BE2C (cell line): ENCODE measurements at places on chromosomes 4 and X.
A peak's percentile ranks its signal among the peaks of the same experiment; 100 is the strongest.

- no peak for DNase-seq
These were observed 574 bp upstream of the CFAP97 start for GRCh38 chr4:185204238-185204910.

DNA sequence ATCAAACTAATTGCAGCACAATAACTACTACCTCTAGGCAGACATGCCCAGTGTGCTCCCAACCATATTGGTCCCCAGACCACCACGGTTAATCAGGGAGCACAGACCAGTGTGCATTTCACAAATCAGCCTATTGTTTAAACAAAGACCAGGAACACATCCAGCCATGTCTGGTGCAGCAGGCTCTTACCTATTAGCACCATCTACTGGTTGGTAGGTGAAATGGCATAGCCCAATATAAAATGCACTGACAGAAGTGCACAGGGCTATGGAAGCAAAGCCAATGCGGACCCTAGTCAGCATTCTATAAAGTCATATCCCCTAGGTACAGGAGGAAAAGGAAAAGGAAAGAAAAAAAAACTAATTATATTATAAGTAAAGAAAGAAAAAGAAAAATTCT is 15.5 kb upstream of the CYLC1 start:
- peak; percentile 8 for DNase-seq

DNA sequence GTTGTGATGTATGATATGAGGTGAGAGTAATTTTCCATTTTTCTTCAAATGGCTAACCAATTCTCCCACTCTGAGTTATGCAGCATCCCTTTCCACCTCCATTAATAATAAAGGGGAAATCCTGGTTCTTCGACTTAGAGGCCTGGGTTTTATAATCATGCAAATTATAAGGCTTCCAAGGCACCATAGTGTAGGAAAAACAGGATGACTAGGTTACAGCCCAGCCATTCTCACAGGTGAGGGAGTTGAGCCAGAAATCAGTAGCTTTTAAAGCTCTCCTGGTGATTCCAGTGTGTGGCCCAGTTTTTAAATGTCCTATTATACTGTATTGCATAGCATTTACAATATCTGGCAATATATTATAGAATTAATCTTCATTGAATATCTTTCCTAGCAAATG is 203.1 kb downstream of the ARHGEF9 start:
- no peak for DNase-seq

GRCh38 chr4:27100713-27101112 is 240.1 kb downstream of the STIM2 start:
- DNase-seq, result no peak

DNA sequence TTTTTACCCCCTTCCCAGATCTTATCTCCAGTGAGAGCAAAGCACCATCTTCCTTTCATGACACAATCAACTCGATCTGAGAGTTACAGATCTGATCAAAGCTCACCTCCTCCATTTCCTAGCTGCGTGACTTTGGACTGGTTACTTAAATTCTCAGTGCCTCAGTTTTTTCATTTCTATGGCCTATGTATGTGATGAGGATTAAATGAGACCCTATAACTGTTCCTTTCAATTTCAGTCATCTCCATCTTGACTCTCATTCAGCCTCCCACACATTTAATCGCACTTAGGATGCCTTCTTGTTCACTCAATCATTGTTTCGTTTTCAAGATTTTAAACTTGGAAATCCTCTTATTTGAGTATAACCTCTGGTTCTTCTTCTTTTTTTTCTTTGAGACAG is 20.1 kb upstream of the CXCR3 start:
- no peak for DNase-seq

GRCh38 chr4:55498051-55498450 is 48.7 kb downstream of the CLOCK start:
- no peak for DNase-seq

DNA sequence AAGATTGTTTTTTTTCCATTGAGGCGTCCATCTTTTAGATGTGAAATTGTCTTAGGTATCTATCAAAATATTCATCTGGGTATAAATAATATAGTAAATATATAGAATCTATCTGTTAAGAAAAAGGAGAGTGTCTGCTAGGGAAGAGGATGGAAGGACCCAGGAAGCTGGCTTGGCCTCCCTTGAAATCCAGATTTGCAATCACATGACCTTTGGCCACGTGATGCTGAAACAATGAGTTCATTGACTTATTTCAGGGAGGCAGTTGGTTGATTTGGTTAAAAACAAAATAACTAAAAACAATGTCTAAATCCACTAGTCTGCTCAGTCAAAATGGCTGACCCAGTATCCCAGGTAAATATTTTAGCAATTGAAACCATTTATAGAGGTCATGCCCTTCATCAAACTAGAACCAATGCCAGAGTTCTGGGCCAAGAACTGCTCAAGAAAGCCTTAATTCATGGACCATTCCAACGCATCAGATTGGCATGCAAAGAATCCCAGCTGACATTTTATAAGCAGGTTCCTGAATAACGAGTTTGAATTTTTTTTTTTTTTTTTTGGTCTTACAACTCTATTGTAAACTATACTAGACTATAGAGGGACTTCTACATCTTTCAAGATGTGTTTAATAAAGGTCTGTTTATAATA is 172.7 kb downstream of the MID1 start:
- DNase-seq, result no peak

DNA sequence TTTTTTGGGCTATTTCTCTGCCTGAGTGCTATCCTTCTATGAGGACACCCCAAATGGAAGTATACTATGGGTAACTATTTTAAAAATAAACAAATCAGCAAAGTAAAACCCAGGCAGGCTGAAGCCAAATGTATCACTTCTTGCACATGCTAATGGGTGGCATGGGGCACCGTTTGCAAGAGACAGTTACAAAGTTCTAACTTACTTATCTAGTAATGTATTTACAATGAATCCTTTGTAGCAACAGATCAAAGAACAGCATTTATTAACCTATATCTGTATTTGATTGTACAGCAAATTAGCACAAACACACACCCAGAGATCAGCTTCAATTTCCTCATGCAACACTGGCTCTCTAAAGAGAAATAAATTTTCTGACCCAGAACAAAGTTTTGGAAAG is 225.5 kb downstream of the ZNF674 start:
- no peak for DNase-seq

DNA sequence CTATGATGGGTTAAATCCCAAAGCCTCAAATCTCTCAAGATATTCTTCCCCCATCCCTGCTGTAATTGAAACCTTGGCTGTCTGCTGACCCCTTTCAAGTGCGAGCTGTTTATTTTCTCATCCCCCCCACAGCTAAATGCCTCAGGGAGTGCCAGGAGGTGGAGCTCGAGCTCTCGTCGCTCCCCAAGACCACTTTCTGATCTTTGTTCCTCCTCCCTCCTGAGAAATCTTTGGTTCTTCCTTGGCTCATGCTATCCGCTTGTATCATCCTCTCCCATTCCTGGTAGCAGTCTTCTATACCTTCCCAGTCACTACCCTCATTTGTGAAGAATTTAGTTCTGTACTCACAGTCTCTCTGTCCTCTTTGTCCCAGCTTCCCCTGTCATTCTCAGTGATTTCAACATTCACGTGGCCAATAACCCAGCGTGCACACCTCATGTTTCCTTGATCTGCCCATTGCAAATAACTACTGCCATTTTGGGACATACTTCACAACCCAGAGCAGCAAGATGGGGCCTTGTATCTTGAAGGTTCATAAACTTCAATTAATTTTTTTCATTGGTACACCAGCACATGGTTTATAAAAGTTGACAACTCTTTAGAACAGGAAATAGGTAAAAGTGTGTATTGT is 9.2 kb upstream of the SLC25A43 start:
- no peak for DNase-seq

GRCh38 chrX:130848763-130849162 is 54.2 kb downstream of the ENOX2 start:
- DNase-seq, result no peak

- no peak for DNase-seq
These were observed 204.7 kb upstream of the STK26 start for GRCh38 chrX:131818297-131818936.

DNA sequence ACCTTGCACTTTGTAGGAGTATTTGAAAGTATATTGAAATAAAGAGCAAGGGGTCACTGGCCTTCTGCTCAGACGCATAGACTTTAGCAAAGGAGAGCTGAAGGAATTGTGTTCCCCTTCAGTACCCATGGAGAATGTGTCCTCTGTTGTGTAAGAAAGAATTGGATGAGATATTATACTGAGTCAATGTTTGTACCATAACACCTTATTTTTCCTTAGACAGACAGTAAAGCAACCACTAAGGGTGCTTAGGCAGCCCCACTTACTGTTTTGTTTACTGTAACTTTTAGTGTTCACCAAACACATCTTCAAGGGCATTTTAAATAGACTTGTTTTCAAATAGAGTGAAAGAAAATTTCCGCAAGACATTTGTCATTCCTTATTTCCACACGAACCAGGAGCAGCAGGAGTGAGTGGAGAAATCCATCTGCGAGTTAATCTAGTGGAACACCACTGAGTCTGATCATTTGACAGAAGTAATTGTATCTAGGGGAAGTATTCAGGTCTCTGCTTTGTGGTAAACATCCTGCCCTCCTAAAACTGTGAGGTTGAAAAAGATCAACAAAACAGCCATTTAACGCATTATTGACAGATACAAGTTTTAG is 89.5 kb downstream of the SLIT2 start:
- DNase-seq, result no peak

DNA sequence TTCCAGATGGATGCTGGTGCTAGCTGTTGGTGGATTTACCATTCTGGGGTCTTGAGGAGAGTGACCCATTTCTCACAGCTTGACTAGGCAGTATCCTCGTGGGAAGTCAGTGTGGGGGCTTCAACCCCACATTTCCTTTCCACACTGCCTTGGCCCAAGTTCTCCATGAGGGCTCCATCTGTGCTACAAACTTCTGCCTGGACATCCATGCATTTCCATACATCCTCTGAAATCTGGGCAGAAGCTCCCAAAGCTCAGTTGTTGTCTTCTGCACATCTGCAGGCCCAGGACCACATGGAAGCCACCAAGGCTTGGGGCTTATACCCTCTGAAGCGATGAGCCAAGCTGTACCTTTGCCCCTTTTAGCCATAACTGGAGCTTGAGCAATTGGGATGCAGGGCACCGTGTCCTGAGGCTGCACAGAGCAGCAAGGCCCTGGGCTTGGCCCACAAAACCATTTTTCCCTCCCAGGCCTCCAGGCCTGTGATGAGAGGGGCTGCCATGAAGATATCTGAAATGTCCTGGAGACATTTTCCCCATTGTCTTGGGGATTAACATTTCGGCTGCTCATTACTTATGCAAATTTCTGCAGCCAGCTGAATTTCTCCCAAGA is 248.7 kb upstream of the ANKRD50 start:
- DNase-seq, result no peak

GRCh38 chr4:139609647-139610046 is 53.6 kb upstream of the SETD7 start:
- DNase-seq, result no peak

- DNase-seq, result no peak
These were observed 121.6 kb downstream of the GUCY2F start for GRCh38 chrX:109360301-109360700.

DNA sequence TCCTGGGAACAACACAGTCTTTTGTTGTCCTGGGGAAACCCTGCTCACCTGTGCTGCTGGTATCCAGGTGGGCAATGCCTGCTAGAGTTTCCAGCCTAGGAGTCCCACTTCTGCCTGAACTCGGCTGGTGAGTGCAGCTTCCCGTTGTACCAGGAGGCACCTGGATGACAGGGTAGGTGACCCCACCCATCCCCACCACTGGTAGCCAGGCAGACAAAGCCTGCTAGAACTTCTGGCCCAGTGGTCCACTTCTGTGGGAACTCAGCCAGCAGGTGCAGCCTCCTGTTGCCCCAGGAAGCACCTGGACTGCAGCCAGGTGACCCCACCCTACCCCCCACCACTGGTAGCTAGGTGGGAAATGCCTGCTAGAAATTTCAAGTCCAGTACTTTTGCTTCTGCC is 9.7 kb upstream of the TCEAL2 start:
- no peak for DNase-seq

DNA sequence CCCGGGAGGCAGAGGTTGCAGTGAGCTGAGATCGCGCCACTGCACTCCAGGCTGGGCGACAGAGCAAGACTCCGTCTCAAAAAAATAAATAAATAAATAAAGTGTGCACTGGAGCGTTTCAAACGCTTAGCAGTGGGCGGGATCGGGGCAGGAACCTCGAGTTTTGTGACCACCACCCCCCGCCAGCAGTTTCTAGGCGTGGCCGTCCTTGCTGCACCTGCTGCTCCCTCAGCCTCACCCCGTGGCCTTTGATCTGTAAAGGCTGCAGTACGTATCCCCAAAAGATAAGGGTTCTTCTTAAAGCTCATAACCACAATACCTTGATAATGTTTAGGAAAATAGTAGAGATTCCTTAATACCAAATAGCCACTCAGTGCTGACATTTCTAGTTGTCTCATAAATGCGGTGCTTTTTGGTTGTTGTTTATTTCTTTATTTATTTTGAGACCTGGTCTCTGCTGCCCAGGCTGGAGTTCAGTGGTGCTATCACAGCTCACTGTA is 33.2 kb downstream of the PCGF3 start:
- DNase-seq, result no peak

GRCh38 chr4:140662082-140662869 is 93.5 kb upstream of the UCP1 start:
- no peak for DNase-seq

GRCh38 chr4:179040259-179040658 is 1598.0 kb upstream of the AGA start:
- no peak for DNase-seq

DNA sequence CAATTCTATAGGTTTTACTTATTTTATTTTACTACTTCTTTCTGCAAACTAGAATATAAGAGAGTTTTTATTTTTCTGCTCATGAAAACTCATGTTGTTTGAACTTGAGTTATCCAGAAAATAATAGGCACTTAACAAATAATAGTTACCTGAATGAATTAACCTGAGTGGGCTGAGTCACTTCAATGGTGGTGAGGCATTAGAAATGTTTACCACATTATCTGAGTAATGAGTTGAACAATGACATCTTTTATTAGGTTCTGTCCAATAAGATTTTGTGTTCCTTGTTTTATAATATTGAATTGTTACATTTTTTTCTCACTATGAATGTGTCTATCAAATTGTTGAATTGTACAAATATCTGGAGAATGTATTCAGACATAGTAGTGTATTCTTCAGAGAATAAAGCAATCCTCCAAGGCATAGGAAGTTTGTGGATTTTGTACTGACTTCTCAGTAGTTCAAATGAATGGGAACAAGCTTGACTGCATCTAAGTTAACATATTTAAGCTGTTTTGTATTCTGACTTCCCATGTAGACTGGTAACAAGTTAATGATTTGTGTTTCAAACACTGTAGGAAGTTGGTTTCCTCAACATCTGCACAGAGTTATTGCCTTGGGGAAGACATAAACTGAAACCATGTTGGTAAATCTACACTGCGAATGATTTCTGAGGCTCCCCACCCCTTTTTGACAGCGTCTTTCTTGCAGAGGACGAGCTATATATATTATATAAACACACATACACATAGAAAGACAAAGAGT is 1808.9 kb upstream of the TENM3 start:
- DNase-seq, result no peak

- DNase-seq, result no peak
These were observed 15.9 kb upstream of the F11 start for GRCh38 chr4:186249785-186250754.

DNA sequence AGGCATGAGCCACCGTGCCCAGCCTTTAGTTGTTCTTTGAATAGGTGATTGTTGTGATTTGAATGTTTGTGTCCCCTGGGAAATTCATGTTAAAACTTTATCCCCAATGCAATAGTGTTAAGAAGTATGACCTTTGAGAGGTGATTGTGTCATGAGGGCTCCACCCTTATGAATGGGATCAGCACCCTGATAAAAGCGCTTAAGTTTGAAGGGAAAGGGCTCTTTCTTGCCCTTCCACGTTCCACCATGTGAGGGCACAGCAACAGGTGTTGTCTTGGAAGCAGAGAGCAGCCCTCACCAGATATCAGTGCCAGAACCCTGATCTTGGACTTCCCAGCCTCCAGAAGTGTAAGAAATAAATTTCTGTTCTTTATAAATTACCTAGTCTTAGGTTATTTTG is 33.7 kb upstream of the RP2 start:
- DNase-seq, result no peak
